Activated T-cell treated with anti-CD3 and anti-CD28 coated beads for 24 hours (primary cell): ENCODE measurements at places on chromosomes 3 and 15.
A peak's percentile ranks its signal among the peaks of the same experiment; 100 is the strongest.

- no peak for DNase-seq
Observed at GRCh38 chr3:142000325-142000870, 124.0 kb downstream of the ATP1B3 start.

- DNase-seq: no peak
Observed at GRCh38 chr3:157388976-157389375, 47.7 kb upstream of the PTX3 start.

GRCh38 chr3:134008630-134009156, 21.0 kb downstream of the SLCO2A1 start:
- DNase-seq: no peak

- DNase-seq: no peak
Observed at GRCh38 chr3:153173758-153174516, 11.9 kb downstream of the RAP2B start.

DNA sequence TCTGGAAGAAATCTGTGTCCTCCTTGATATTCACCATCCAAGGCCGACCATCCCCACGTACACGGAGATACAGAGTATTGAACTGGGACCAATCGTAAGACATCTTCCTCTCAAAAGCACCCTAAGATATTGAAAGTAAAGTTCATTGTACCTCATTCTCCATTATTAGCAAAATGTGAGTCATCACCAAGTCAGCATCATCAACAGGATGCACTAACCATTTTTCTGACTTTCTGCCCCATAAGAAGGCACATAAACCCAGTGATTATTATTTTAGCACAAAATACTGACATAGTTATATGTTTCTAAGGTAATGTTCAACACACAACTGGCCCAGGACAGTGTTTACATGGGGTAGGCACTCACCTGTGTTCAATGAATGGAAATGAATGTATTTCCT, 7.4 kb downstream of the NDUFAF1 start:
- DNase-seq: no peak

DNA sequence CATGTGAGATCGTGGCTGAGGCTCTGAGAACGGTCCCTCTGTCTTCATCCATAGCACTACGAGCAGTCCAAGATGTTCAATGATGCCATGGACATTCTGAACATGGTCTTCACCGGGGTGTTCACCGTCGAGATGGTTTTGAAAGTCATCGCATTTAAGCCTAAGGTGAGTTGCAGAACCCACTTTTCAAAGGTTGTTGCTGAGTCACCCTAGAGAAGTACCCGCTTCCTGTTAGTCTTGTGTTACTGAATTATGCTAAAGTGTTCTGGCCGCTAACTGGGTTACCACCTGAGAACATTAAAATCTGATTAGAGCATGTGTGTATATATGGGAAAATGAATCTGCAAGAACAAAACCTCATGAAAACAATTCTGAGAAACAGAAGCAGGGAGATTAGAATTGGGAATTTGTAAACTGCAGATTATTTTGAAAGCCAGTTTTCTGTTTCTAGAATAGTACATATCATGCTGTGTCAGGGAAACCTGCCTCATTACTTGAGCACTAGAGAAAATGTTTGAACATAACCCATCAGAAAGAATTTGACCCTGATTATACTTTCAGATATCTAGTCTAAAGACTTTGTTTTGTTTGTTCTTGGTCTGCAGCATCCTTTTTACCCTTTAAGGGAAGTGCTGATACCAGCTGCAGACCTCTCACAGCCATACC, 92.6 kb downstream of the CHDH start:
- peak; percentile 10 for DNase-seq

GRCh38 chr15:82585072-82585471, 44.8 kb upstream of the RPS17 start:
- DNase-seq: no peak

- DNase-seq: no peak
Observed at GRCh38 chr3:57059411-57059810, 1.1 kb upstream of the SPATA12 start.

GRCh38 chr3:61111825-61112224, 139.4 kb downstream of the FHIT start:
- DNase-seq: no peak

DNA sequence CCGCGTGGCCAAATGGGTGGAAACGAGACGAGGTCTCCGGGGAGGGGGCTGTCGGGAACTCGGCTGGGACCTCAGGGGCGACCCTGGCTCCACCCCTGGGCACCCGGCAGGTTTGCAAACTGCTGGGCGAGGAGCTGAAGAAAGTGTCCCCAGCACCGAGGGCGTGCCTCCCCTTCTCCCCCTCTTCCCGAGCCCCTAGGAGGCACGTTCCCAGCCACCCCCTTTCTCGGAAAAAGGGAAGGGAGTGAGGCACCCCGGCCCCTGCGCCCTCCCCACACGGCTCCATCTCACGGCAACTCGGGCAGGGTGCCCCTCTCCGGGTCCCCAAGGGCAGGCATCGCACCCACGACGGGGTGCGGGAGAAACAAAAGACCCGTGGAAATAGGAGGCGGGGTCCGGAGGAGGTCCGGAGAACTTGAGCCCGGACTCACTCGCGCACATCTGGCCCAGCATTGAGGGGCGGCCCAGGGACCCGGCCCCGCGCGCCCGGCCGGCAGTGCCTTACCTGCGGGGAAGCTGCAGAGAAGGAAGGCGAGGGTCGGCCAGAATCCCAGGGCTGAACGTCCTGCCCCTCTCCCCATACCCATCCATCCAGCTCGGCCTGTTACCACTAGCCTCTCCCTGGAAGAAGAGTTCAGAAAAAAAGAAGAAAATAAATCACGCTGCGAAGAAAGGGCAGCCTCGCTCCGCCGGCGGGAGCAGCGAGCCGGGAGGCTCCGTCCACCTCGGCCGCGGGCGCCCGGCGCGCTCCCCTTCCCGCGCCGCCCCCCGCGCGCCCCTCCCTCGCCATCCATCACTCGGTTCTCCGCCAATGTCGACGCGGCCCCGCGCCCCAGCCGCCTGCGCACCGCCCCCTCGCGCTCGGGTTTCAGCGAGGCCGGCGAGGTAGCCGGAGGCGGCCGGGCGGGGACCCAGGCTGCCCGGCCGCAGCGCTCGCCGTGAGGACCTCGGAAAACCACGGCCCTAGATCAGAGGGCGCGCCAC, 16.3 kb downstream of the RGMA start:
- no peak for DNase-seq

DNA sequence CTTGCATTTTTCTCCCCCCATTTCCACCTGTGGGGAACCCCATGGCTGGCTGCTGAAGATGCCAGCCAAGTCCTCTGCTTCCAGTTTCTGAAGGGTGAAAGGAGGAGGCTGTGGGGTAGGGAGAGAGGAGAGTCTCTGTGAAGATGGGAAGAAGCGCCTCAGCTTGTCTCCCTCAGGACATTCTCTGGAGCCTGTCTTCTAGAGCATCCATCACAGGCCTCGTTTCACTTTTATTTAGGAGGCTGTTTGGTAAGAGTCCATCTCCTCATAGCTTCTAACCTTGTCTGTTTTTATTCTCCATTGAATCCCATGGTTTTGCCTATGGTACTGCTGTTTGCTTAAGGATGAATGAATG, 8.8 kb upstream of the LCTL start:
- no peak for DNase-seq

DNA sequence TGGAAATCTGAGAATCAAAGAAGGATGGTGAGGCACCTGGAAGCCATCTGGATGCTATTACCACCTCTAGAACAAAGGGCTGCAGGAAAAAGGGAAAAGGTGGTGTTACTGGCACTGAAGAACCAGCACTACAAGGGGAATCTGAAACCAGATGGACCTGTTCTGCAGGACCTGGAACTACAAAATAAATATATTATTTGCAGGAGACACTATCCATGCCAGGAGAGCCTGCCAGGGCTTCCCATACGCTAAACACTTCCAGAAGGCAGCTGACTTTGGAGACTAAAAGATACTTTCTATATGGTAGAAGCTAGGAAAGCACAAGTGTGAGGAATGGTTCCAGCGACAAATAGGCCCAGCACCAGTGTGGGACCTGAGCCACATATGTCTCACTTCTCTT, 83.4 kb upstream of the POU1F1 start:
- no peak for DNase-seq

DNA sequence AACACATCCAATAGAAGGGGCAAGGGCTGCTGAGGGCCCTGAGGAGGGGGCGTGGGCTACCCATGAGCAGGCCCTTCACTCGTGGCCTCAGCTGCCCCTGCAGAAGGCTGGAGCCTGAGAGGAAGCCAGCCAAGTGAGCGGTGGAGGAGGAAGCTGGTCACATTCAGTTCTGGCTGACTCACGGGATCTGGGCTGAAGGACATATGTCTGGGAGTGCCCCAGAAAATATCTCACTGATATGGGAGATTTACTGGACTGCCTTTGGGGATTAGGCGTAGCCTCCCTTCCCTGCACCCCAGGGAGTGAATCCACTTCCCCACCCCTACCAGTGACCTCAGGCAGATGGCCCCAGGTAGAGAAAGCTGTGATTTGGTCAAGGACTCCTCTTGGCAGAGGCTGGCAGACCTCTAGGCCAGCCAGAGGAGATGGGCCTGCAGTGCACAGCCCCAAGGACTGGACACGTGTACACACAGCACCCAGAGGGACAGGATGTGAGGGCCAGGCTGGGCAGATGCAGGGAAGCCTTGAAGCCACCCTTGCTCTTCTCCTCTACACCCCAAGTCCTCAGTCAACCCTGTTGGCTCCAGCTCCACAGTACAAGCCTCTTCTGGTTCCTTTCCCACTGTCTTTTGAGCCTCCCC, 14.2 kb upstream of the ANKDD1A start:
- DNase-seq: no peak

GRCh38 chr3:113966172-113966571, 18.4 kb downstream of the ZDHHC23 start:
- no peak for DNase-seq

DNA sequence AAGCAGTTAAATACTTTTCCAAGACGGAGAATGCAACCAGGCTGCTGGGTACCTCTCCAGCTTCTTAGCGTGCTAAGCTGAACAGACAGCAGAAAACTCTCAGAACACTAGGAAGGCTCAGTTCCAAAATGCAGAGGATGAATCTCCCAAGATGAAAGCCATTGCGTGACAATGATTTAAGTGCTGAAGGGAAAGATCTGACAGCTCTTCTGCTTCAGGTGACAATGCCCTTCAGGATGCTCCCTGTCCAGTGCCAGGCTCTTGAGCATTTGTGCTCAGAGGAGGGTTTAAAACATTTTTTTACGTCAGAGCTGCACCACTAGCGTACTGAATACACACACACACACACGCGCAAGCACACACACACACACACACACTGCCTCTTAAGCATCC, 26.3 kb downstream of the ARHGEF3 start:
- no peak for DNase-seq

- no peak for DNase-seq
Observed at GRCh38 chr3:29601861-29602585, 321.2 kb downstream of the RBMS3 start.
